ENCODE measurements at places on chromosomes 16 and 17. TPM values are rescaled to one million over a fixed set of nuclear protein-coding genes. Genes with fewer than 3 reads are reported as not detected.

The SLC4A1 gene
- 0.16 TPM for polyA plus RNA-seq

DNA sequence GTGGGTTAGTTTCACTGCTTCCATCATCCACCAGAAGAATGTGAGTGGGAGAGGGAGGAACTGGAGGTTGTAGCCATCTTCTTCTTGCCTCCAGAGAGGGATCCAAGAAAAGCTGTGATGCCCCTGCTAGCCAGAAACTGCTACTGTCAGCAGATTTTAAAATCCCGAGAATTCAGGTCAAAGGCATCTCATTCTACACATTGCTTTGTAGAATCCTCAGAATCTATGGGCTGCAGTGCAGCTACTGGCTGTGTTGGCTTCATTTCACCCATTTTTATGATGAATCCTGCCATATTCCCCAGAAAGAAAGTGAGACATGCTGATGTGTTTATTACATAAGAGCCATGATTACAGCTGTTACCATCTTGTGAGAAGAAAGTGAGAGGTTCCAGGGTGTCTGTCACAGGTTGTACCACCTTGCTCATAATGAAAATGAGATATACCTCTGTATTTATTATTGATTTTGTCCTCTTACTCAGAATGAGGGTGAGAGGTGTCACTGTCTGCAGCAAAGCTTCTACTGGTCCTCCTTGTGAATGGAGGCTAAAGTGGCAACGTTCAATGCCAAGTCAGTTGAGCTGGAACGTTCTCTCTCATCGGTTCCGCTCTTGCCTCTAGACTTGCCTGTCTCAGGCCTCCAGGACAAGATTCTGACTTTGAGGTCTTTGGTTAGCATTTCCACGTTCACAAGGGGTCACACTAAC is 50.1 kb upstream of the MYH10 start:
- no peak for DNase-seq

DNA sequence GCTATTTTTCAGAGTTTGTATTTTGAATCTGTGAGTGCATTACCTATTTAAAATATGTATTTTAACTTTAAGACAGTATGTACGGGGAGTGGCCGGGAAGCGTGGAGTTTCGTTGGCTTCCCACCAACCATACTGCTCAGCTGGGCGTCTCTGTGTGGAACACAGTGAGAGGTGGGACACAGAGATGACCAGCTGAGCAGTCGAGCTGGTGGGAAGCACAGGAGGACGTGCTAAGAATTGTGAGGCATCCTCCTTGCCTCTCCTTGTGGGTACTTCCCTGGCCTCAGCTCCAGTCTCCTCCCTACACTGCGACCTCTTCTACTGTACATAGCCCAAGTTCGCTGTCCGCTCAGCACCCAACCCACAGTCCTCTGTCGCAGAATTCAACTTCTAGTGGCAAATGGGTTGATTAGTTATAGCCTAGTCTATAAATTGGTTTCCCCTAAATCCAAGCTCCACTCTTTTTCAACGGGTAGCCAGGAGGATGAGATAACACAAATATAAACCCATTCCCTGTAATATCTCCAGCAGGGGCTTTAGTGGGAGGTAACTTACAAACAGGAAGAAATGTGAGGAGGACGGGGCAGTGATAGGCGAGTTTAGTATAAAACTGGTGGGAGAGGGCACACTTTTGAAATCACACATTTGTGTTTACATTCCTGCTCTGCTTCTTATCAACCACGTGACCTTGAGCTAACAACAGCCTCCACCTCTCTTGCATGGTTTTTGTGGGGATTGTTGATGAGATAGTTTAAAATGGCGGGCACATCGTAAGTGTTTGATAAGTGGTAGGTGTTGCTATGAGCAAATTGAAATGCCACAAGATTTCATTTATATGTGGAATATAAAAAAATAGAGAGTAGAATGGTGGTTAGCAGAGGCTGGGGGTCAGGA is 211.9 kb upstream of the HS3ST3A1 start:
- peak; percentile 34 for DNase-seq

The NOD2 gene
- 0.52 TPM for polyA plus RNA-seq

DNA sequence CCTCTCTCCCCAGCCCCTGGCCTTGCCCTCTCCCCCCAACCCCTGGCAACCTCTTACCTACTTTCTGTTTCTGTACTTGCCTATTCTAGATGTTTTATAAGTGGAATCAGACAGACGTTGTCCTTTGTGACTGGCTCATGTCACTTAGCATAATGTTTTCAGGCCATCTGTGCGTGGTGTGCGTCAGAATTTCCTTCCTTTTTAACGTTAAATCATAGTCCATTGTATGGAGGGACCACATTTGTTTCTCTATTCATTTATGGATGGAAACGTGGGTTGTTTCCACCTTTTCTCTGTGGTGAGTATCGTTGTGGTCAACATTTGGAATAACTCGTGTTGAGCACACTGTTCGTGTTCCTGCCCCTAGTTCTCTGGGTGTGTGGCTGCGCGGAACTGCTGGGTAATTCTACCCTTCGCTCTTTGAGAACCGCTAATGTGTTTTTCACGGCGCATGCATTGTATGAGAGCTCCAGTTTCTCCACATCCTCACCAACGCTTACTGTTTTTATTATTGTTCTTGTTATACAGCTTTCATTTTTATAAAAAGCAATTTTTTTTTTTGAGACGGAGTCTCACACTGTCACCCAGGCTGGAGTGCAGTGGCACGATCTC is 26.3 kb downstream of the ACTG1 start:
- peak; percentile 7 for DNase-seq

The NPIPB9 gene
- 0.45 TPM for polyA plus RNA-seq

DNA sequence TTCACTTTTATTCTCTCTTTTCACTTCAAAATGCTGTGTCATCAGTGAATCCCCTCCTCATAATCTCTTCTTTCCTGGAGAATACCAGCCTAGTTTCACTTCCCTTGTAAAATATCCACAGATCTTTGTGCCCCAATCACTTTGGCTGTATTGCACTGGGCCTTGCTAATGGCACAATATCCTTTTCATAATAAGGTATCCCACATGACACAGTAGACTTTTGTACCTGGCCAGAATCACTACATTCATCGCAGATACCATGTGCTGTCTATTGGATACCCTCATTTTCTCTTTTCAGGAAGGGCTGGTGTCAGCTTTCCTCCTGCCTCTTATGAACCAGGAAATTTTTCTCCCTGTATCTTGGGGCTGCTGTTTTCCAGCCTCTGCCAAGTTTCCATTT is 25.7 kb upstream of the TOX3 start:
- no peak for DNase-seq

GRCh38 chr17:34584805-34585416 is 5.5 kb downstream of the TMEM132E start:
- no peak for DNase-seq

- no peak for DNase-seq
Measured at GRCh38 chr17:73895157-73895556, 250.9 kb upstream of the SDK2 start.

The SLC13A5 gene
- polyA plus RNA-seq, result not detected

The PLXDC1 gene
- polyA plus RNA-seq, result 13.0 TPM

The SDR42E1 gene
- 0.43 TPM for polyA plus RNA-seq

GRCh38 chr17:67390646-67391361 is 13.7 kb downstream of the PITPNC1 start:
- peak; percentile 67 for DNase-seq

The DPEP1 gene
- 0.18 TPM for polyA plus RNA-seq

GRCh38 chr16:69166946-69167930 is 19.7 kb upstream of the SNTB2 start:
- no peak for DNase-seq

DNA sequence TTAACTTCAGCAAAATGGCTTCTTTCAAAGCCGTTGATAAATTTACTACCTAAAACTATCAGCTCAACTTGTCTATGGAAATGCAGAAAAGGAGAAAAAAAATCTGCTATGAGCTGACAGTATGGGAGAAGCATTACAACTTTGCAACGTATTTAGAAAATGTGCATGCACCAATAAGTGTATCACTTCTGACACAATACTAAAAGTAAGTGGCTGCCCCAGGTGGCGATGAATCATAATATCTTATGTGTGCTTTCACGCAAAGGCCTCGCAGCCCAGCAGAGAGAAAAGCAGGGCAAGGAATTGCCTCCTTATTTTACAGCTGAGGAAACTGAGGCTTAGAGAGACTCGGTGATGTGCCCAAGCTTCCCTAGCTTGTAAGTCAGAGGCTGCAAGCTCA is 101.8 kb downstream of the SALL1 start:
- DNase-seq, result no peak

- DNase-seq, result no peak
Measured at GRCh38 chr16:84430860-84431259, 62.5 kb downstream of the ATP2C2 start.

DNA sequence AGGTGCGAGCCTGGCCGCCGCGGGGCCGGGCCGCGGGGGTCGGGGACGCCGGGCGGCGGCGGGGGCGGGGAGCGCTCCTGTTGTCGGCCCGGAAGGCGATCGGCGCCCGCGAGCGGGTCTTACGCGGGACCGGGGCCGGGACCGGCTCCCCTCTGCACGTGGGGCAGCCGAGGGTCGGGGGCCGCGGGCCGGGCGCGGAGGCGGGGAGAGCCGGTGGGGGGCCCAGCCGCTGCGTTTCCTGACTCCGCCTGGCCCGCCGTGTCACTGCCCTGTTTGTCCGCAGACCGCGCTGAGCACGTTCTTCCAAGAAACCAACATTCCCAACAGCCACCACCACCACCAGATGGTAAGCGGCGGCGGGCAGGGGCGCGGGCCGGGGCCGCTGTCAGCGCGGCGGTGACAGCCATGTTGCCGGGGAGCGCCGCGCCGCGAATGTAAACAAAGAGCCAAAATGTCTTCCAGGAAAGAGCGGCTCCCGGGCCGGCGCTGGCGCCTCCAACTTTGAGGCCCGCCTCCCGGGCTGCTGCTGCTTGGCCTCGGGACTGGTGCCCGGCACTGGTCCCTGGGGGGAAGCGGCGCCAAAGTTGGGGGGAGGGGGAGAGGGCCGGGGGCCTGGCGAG is 586 bp downstream of the UBALD2 start:
- peak; percentile 91 for DNase-seq

The ITGAL gene
- polyA plus RNA-seq, result 0.61 TPM

GRCh38 chr17:32481193-32481592 is 5.6 kb upstream of the CDK5R1 start:
- DNase-seq, result no peak

- no peak for DNase-seq
Measured at GRCh38 chr17:55699181-55699860, 23.3 kb downstream of the TMEM100 start.

DNA sequence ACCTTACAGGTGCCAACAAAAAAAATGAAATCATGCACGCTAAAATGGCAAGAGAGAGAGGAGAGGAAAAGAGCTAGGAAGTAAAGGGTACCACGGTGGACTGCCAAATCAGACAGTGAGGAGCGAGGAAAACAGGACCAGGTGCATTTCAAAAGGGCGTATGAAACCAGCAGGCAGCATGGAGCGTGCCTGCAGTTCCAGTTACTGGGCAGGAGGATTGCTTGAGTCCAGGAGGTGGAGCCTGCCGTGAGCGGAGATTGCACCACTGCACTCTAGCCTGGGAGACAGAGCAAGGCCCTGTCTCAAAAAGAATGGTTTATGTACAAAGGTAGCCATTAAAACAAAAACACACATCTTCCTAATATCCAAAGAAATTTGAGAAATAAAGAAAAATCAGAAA is 16.4 kb downstream of the USP36 start:
- DNase-seq, result no peak

The CYGB gene
- polyA plus RNA-seq, result 58.7 TPM

- no peak for DNase-seq
Measured at GRCh38 chr17:8419305-8419704, 16.4 kb upstream of the NDEL1 start.

- no peak for DNase-seq
Measured at GRCh38 chr16:56866955-56867830, 2.2 kb downstream of the SLC12A3 start.

- peak; percentile 50 for DNase-seq
Measured at GRCh38 chr17:82091264-82092066, 6.6 kb downstream of the FASN start.

DNA sequence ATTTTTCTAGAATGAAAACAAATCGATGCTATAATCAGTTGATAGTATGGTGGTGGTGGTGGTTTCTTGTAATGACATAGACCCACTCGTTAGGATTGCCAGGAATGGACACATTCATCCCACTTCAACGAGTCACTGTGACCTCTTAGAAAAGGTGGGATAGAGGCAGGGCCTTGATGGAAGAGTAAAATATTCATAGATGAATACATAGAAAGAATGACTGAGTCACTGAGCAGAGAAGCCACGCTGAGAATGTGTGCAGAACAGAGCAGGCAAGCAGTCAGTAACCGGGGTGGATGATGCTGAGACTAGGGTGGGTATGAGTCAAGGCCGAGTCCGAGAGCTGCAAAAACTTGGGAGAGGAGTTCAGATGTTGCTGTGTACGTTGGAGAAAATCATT is 129.9 kb downstream of the PITPNC1 start:
- no peak for DNase-seq

The PDILT gene
- not detected for polyA plus RNA-seq

The CD300LG gene
- 20.8 TPM for polyA plus RNA-seq

DNA sequence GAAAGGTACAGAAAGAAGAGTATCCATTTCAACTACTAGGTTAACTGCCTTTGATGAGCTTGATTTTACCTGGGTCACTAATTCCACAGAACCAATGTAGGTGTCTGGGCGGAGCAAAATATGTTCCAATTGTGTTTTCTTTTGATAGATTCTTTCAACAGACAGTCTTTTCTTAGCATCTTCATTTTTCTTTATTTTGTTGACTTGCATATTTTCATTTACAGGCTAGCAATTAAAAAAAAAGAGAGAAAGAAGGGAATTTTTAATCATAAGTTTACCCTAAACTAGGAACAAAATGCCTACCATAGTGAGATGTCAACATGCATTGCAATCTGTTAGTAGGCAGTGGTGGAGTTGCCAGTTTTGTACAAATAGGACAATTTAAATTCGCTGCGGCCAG is 1.0 kb downstream of the TOP2A start:
- DNase-seq, result no peak

DNA sequence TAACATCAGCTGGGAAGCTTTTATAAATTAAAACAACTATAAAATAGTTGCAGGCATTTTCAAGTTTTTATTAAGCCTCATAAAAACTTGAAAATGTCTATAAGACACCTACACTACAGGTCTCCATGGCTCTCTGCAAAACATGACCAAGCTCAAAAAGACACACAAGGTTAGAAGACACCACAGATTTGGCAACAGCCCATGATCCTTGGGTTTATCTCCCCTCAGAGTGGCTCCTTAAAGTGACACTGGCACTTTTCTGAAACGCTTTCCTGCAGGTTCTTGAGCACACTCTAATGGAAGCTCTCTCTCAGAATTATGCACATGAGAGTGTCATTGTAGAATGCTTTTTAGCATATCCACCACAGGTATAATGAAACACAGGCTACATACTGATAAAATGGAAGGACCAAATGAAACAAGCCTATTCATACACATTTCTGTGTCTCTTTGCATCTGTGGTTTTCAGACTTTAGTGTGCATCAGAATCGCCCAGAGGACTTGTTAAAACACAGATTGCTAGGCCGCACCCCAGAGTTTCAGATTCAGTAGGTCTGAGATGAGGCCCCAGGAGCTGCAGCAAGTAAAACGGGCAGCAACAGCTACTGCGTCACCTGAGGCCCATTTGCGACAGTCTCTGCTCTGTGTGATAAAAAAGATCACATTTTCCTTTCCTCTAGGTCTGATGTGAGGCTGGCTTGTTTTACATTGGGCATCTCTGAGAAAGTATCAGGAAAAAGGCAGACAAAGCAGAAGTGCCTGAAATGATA is 75.0 kb upstream of the WSB1 start:
- no peak for DNase-seq
